ENCODE measurements at places on chromosomes 7 and 10. TPM values are rescaled to one million over a fixed set of nuclear protein-coding genes. Genes with fewer than 3 reads are reported as not detected.
A peak's percentile ranks its signal among the peaks of the same experiment; 100 is the strongest.

- peak; percentile 26 for DNase-seq
Observed at GRCh38 chr7:80392229-80393169, 119.4 kb downstream of the GNAT3 start.

DNA sequence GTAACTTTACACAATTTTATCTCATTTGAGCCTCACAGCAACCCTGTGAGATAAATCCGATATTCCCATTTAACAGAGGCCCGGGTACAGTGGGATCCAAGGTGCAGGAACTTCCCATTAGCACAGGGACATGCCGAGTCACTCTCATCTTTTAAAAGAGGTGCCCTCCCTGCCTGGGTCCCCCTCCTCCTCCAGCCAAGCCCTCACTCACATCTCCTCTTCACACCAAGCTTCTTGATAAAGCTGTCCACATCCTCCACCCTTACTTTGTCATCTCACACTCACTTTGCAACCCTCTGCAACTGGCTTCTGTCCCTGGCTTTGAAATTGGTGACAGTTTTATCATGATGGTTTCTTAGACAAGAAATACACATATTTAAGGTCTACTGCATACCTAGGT, 144.6 kb upstream of the RHEB start:
- no peak for DNase-seq

GRCh38 chr10:70441161-70441894, at the start of gene NODAL:
Gene NODAL, minus strand, starts transcription at chr10:70441681. Its CDS starts 14 bp downstream, at chr10:70441667.
- no peak for DNase-seq

- peak; percentile 78 for DNase-seq
Observed at GRCh38 chr7:2863461-2864066, 19.5 kb upstream of the GNA12 start.

GRCh38 chr7:15046861-15047260, 144.3 kb upstream of the DGKB start:
- no peak for DNase-seq

Gene WNT8B
- not detected for total RNA-seq

Gene SMKR1
- total RNA-seq: not detected

DNA sequence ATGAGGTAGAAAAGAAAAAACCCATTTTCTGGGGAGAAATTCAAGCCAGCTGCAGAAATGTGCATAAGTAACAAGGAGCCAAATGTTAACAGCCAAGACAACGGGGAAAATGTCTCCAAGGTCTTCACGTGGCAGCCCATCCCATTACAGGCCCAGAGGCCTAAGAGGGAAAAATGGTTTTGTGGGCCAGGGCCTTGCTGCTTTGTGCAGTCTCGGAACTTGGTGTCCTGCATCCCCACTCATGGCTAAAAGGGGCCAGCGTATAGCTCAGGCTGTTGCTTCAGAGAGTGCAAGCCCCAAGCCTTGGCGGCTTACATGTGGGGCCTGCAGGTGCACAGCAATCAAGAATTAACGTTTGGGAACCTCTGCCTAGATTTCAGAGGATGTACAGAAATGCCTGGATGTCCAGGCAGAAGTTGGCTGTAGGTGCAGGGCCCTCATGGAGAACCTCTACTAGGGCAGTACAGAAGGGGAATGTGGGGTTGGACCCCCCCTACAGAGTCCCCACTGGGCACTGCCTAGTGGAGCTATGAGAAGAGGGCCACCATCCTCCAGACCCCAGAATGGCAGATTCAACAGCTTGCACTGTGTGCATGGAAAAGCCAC, 9.0 kb downstream of the ORC5 start:
- no peak for DNase-seq

GRCh38 chr7:138257459-138258196, 181.4 kb downstream of the AKR1D1 start:
- peak; percentile 29 for DNase-seq

Gene LGI1
- not detected for total RNA-seq

Gene EXOC4
- total RNA-seq: 79.4 TPM

Gene NFKB2
- 50.2 TPM for total RNA-seq

DNA sequence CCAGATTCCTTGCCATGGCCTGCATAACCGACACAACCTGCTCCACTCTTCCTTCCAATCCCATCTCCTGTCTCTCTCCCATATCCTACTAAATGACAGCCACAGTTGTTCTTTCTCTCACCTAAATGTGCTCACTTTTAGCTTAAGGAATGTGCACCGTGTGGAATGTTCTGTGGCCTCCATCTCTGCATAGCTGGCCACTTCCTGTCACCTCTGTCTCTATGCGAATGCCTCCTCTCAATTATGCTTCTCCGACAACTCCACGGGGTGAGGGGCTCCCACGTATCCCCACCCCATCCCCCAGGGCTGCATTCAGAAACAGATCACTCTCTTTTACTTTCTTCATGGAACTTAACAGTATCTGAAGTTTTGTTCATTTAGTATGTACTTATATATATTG, 110.7 kb downstream of the RAB18 start:
- no peak for DNase-seq
